ENCODE measurements at places on chromosomes 2 and 18.

DNA sequence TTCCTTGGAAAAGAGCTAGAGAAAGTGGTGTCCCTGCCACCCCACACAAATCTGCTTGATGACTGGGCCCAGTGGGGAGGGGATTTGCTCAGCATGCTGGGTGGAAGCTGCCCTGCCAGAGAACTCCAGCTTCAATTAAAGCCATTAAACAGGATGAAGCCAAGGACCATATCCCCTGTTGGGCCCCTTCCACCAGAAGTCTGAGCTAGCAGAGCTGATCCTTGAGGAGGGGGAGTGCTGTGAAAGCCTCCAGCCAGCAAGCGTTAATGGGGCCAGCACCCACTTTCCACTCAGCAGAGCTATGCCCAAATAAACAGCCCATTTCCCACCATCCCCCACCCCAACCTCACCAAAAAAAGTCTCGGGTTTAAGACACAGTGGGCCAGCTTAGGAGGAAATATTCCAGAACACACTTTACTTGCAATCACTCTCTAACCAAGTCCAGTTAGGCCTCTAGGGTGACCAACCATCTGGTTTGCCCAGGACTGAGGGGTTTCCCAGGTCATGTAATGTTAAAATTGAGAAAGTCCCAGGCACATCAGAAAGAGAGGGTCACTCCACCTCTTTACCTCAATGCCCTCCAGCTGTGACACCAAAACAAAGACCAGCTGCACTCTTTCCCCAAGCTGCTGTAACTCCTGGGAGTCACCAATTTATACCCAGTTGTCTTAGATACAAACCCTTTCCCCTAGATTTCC, 132.3 kb downstream of the FOXI3 start:
- DNase-seq: no peak

- no peak for DNase-seq
Observed at GRCh38 chr2:227376656-227377396, 2.3 kb downstream of the TM4SF20 start.

- peak; percentile 4 for DNase-seq
Observed at GRCh38 chr2:128375454-128375853, 56.8 kb upstream of the HS6ST1 start.

- no peak for DNase-seq
Observed at GRCh38 chr2:52383541-52383940, 1351.6 kb upstream of the NRXN1 start.

DNA sequence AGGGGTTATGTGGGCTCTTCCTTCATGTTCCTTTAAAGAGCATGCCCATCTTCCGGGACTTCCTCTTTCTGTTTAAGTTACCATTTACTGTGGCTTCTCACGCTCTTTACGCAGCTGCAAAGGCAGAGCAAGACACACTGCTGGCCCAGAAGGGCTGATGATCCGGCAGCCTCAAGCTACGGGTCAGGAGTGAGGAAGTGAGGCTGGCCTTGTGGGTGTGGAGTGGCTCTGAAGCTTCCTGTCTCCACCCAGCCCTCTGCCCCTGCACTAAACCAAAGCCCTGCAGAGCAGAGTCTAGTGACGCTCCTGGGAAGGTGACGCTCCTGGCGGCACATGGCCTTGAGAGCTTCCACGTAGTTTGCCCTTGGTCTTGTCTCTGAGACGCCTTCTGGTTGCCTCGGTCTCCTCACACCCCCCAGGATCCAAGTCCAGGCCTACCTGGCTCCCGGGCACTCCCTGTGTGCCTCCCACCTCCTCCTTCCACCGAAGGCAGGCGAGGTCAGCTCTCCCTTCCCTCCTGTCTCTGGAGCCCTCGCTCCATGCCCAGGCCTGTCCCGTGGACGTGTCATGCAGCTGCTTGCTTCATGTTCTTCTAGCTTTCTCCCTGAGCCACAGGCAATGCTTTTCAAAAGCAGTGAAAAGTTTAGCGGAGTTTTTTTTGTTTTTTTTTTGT, 50.3 kb downstream of the ARL4C start:
- no peak for DNase-seq

- DNase-seq: no peak
Observed at GRCh38 chr2:121873864-121874263, 118.4 kb downstream of the TSN start.

- DNase-seq: no peak
Observed at GRCh38 chr2:184370954-184371353, 227.4 kb upstream of the ZNF804A start.

DNA sequence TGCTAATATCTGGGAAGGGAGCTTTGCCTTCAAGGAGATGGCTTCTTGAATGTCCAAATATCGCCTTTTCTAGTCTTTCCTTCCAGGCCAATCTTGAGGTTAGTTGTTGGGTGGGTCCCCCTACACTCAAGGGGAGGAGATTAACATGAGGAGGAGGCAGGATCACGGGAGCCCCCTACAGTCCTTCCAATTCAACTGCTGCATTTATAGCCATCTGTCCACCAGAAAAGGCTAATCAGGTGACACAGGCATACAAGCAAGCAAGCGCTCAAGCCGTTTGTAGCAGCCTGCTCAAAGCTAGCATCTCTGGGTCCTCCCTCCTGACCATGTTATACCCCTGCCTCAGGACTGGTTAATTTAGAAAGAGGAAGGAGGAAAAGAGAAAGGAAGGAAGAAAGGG, 87.6 kb downstream of the MRPS9 start:
- no peak for DNase-seq

DNA sequence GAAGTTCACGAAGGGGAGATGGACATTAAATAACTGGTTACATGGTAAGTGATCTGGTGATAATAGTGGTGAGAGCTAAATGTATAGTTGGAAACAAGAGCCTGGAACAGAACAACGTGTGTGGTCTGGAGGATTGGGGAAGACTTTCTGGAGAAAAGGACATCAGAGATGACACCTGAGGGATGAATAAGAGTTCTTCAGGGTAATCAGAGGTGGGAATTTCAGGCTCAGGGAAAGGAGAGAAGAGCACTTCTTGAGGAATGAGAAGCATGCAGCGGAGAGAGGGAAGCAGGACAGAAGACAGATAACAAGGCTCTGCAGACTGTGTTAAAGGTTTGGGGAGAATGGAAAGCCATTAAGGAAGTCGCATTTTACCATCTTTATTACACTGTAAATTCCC, 450.7 kb downstream of the TNS1 start:
- DNase-seq: no peak

DNA sequence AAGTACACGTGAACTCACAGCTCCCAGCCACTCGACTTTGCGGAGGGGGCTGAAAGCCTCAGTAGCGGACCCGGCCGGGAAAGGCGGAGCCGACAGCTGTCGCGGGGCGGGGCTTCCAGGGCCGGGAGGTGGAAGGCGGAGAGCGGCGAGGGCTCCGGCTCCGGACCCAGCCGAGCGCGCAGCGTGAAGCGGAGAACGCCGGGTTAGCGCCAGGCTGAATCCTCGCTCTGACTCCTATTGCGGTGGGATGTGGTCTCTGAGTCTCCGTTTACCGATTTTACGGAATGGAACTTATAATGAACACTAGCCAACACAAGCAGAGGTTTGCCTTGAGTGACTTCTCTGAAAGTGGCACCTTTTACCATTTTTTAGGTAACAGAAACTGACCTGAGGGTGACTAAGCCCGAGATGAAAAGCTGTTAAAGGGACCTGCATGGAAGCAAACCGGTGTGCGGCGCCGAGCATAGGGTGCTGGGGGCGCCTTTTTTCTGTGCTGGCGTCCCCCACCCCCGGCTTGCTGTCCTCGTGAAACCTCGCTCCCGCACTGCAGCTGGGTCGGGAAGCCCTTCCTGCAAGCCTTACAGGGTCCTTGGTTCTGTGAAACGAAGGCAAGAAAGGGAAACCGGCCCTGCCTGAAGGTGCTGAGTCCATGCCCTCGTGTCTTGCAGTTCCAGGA, 72.9 kb downstream of the EN1 start:
- DNase-seq: peak; percentile 8

DNA sequence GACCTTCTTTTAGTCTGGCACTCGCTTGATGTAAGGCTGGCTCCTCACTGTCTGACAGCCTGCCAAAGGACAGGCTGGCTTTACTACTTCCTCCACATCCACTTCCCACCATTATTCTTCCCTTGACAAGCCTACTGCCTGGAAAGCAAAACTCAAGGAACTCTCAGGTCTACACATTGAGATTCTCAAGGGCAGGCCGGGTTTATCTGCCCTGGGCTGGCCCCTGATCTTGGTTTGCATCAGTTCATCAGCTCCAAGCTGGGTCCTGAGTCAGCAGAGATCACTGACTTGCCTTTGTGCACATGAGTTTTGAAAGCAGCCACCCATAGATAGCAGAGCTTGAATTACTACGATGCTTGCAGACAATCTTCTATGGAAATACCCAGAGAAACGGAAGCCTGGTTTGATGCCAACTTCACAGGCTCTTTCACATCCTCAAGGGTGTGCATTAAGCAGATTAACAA, 53.9 kb downstream of the KCTD18 start:
- no peak for DNase-seq

GRCh38 chr2:10894264-10894935, 17.3 kb upstream of the KCNF1 start:
- DNase-seq: no peak

DNA sequence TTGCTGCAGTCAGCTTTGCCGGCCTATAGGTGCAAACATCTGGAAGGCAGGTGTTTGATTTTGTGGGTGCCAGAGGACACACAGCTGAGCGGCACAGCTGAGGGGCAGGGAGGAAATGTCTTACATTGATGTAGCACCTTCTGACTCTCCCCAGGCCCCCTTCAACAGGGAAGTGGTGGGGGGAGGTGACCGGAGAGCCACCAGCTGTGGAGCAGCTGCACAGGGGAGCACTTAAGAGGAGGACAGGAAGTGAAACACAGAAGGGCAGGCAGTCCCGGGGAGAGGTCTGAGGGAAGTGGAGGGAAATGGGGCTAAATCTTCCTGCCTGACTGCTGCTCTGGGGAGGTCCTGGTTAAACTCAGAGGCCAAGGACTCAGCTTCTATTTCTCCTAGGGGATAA, 409.1 kb downstream of the TNS1 start:
- no peak for DNase-seq

- DNase-seq: no peak
Observed at GRCh38 chr2:155630760-155631159, 701.8 kb downstream of the NR4A2 start.

DNA sequence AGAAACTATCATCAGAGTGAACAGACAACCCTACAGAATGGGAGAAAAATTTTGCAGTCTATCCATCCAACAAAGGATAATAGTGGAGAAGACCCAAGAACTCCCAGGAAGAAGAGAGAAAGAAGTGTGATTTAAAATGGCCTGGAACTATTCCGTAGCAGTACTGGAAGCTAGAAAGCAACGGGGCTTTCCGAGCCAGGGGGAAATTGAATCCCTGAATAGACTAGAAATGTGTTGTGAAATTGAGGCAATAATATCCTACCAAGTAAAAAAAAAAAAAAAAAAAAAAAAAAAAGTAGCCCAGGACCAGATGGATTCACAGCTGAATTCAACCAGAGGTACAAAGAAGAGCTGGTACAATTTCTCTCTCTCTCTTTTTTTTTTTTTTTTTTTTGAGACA, 69.3 kb downstream of the FARP2 start:
- no peak for DNase-seq

DNA sequence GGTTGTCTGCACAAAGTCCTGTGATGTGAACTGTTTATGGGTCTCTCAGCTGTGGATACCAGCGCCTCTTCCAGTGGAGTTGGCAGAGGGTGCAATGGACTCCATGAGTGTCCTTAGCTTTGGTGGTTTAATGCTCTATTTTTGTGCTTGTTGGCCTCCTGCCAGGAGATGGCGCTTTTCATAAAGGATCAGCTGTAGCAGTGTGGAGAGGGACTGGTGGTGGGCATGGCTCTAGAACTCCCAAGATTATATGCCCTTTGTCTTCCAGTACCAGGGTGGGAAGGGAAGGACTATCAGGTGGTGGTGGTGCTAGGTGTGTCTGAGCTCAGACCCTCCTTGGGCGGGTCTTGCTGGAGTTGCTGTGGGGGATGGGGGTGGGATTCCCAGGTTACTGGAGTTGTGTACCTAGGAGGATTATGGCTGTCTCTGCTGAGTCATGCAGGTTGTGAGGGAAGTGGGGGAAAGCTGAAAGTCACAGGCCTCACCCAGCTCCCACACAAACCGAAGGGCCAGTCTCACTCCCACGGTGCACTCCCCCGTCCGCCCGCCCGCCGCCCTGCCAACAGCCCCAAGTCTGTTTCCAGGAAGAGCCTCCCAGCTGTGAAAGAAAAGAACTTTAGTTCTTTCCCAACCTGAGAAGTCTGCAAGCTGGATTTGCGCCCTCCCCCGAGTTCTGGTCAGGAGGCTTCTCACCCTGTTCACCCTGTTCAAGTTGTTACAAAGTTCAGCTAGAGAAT, 108.1 kb downstream of the MARCO start:
- DNase-seq: peak; percentile 26

DNA sequence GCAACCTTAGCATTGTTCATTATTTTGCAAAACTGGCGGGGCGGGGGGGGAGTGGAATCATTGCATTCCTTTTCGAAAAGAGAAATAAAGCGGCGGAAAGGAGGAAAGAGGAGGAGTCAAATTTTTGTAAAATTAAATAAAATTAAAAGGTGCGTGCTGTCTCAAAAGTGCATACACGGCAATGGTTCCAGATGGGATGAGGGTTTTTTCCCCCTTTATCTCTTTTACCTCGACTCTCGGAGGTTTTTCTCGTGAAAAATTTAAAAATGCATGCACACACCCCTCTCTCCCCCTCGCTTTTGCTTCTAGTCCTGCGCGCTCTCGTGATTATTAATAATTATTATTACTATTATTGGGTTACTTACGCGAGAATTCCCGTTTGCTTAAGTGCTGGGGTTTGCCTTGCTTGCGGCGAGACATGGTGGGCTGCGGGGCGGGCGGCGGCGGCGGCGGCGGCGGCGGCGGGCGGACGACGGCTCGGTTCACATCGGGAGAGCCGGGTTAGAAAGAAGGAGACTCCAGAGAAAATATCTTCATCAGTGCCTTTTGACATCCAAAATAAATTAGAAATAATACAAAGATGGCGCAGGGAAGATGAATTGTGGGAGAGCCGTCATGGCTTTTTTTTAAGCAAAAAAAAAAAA, 481 bp downstream of the BCL11A start:
- DNase-seq: no peak

- no peak for DNase-seq
Observed at GRCh38 chr2:31122133-31122532, 16.1 kb downstream of the GALNT14 start.

- no peak for DNase-seq
Observed at GRCh38 chr18:12398625-12399024, 9.1 kb upstream of the PRELID3A start.

Data from NCI-H2081 (cell line).